ENCODE measurements at places on chromosomes 3 and 15.

- DNase-seq: no peak
Measured at GRCh38 chr3:15602146-15602536, 596 bp downstream of the BTD start.

- no peak for DNase-seq
Measured at GRCh38 chr15:34650177-34650576, 66.7 kb upstream of the GOLGA8B start.

DNA sequence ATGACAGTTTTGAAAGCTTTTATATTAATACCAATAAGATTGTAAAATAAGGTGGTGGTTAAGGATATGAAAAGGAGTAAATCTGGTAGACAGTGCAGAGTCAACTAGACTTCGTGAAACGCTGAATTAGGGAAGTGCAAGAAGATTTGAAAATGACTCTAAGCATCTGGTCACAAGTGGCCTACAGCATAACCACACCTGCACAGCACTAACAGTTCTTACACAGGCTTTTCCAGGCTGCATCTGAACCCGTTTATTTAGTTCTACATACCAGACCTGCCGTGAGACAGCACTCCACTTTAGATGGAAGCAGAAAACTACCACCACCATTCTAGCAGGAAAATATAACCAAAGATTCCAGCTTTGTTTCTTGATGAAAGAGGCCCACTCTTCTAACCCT, 1.9 kb downstream of the DMXL2 start:
- DNase-seq: peak; percentile 36

GRCh38 chr3:107997671-107998070, 93.2 kb downstream of the CD47 start:
- no peak for DNase-seq

DNA sequence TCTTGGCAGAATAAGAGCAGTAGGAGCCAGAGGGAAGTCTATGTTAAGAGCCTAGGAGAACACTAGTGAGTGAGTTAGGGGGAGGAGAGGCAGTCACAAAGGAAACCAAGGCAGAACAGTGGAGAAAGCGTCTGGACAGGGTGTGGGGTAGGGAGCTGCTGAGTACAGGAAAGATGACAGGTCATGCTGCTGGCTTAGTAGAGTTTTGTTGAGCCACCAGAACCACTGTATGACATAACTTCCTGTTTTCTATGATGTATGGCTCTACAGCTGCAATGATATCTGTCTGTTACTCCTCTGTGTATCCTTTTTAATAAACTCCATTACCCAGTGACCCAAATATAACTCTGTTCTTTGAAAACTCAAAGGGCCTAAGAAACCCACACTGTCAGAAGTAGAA, 10.6 kb upstream of the STT3B start:
- DNase-seq: peak; percentile 89

GRCh38 chr3:125019271-125019670, 36.5 kb downstream of the HEG1 start:
- no peak for DNase-seq

DNA sequence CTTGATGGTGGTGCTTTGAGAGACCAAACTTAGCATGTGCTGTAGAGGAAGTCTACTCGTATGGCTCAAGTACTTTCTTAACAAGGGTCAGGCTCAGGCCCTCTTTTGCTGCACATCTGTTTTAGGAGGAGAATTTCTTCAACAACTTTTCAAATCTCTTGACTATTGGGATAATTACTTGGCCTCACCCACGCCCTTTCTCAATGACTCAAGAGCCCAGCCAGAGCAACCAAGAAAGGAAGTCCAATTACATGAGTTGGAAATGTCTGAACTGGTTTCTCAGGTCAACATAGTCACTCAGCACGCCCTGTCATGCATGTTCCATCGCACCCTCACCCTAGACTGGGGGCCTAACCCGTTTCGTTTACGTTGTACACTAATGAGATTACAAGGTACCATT, 44.8 kb upstream of the UMPS start:
- no peak for DNase-seq
